ENCODE measurements at places on chromosomes 6 and 20.

DNA sequence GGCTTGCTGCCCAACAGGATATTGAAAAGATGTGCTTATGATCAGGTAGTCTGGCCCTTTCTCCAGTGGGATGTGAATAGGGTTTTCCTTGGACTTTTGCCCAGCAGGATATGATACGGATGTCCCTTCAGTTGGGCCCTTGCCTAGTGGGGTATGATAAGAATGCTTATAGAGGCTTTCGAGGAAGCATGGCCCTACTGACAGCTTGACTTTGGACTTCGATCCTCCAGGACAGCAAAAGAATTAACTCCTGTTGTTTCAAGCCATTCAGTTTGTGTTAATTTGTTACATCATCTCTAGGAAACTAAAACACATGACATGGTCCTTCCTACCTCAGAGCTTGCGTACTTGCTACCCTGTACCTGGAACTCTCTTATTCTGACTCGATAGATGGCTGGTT is 9.7 kb upstream of the ZNF334 start:
- no peak for ATAC-seq

DNA sequence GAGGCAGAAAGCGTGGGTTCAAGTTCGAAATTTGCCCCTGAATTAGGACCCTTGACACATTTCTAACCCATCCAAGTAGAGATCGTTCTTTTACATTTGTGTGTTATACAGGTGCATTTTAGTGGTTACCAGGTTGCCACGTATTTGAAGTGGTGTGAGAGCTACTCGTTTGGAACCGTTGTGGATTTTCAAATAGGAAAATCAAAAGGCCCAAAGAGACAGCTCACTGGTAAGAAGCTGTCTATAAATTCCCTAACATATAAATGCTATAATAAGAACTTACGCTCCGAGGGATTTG is 1.6 kb upstream of the REV3L start:
- no peak for ATAC-seq

DNA sequence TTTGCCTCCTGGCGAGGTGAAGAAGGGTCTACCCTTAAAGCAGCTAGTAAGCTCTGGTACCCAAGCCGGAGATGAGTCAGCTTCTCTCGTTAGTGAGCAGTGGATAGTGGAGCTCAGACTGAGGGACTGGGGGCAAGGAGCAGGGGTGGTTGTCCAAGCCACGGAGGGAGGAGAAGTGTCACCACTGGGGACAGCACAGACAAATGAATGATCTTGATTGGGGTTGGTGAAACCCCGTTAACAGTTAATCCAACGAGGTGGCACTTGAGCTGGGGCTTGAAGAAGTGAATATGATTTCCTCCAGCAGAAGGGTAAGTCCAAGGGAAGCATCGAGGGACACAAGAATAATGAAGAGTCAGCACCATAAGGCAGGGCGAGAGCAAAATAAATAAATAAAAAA is 43.0 kb downstream of the JARID2 start:
- ATAC-seq, result no peak

DNA sequence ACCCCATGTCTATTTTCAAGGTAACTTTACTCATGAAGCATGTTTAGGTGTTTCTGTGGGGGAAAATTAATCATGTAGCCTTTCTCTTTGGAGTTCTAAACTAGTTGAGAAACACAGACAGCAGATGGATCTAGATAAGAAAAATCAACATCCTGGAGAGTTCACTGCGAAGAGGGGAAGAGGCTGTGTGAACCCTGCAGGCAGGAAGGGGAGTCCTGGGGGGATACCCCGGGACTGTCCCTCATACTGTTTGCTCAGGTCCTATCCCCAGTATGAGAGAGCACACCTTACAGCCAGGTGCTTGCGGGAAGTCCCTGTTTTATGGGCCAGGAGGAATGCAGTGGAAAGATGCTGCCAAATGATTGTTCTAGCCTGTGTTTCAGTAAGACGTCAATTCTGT is 32.7 kb downstream of the CHMP4B start:
- ATAC-seq, result peak; percentile 19

- no peak for ATAC-seq
These were observed 101.5 kb downstream of the LCA5 start for GRCh38 chr6:79435746-79436145.

DNA sequence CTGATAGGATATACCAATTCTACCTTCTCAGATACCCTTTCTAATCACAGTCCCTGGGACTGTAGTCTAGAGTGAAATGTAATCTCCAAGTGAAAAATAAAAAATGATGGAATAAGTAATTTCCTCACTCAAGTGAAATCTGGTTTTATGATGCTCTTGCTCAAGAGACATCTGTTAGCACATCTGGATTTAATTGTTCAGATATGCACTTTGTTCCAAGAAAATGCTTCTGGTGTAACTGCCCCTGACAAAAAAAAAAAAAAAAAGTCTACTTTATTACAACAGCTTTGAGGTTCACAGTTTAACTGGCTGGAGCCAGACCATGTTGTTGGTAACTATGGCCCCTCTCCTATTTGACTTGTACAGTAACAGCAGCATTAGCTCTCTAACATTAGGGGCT is 251.8 kb downstream of the BTBD9 start:
- ATAC-seq, result peak; percentile 78

DNA sequence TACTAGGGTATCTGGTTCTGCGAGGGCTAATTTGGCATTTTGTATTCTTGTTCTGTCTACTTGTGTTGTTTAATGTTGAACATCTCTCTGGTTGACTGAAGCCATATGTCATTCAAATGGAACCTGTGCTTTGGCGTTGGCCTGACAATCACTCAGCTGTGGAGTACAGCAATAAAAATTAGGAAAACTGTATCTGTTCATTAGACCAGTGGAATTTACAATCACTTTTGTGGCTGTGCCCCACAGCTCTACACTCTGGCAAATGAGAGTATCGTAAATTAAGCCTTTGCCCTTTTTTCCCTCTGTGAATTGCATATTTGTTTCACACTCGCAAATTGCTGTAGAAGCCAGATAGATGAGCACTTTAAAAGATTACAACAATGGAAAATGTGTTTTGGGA is 102.0 kb downstream of the ARID1B start:
- ATAC-seq, result no peak

GRCh38 chr6:127291495-127291894 is 24.8 kb downstream of the RNF146 start:
- no peak for ATAC-seq

GRCh38 chr6:131776985-131777384 is 30.8 kb upstream of the ENPP1 start:
- no peak for ATAC-seq

- peak; percentile 65 for ATAC-seq
These were observed 81.6 kb upstream of the MLN start for GRCh38 chr6:33885132-33886057.

DNA sequence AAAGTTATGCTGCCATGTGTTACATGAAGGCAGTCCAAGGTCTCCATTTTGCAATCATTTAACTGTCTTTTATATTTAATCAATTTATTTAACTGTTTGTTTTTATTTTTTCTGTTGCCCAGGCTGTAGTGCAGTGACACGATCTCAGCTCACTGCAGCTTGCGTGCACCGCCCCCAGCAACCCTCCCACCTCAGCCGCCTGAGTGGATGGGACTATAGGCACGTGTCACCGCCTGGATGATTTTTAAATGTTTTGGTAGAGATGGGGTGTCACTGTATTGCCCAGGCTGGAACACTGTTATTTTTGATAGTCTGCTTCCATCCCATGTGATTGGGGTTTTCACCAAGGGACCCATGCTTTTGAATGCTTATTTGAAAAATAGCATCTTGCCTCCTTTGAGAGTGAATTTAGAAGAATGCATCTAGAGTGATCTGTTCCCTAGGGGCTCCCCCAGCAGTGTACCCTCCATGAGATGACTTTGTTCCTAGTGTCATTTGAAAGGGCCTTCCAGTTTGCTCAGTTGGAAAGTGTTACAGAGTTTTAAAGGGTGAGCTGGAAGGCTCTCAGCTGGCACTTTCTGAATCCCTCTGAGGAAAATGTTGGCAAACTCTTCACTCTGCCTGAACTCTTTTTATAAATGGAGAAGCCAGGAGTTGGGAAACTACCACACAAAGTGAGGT is 143.4 kb downstream of the JARID2 start:
- no peak for ATAC-seq

DNA sequence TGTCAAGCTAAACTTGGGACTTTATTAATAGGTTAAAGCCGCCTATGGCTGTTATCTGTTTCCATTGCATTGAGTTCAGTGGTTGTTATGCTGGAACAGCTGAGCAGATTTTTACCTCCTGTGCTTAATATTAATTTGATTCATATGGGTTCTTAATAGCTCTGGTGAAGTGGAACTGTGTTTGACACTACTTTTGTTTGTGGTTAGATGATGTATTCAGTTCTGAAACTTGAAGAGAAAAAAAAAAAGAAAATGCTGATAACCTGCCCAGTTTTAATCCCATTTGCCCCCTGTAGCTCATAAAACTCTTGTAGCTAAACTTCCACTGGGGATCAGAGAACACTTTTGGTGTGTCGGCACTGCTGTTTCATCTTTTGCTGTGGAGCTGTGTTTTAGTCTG is 117.8 kb downstream of the ZDHHC14 start:
- no peak for ATAC-seq

- ATAC-seq, result no peak
These were observed 211.1 kb downstream of the SOD2 start for GRCh38 chr6:159481897-159482296.

DNA sequence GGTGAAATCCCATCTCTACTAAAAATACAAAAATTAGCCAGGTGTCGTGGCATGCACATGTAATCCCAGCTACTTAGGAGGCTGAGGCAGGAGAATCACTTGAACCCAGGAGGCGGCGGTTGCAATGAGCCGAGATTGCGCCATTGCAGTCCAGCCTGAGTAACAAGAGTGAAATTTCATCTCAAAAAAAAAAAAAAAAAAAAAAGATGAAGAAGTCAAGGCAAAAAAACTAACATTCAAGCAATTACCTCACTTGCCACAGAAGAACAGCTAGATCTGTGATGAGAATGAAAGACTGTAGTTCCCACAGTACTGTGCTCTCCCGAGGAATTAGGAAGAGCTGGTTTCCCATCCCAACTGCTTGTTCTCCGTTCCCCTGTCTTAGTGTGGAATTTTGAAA is 144.7 kb upstream of the ECI2 start:
- ATAC-seq, result no peak

GRCh38 chr20:52118696-52119095 is 72.9 kb downstream of the ZFP64 start:
- no peak for ATAC-seq

DNA sequence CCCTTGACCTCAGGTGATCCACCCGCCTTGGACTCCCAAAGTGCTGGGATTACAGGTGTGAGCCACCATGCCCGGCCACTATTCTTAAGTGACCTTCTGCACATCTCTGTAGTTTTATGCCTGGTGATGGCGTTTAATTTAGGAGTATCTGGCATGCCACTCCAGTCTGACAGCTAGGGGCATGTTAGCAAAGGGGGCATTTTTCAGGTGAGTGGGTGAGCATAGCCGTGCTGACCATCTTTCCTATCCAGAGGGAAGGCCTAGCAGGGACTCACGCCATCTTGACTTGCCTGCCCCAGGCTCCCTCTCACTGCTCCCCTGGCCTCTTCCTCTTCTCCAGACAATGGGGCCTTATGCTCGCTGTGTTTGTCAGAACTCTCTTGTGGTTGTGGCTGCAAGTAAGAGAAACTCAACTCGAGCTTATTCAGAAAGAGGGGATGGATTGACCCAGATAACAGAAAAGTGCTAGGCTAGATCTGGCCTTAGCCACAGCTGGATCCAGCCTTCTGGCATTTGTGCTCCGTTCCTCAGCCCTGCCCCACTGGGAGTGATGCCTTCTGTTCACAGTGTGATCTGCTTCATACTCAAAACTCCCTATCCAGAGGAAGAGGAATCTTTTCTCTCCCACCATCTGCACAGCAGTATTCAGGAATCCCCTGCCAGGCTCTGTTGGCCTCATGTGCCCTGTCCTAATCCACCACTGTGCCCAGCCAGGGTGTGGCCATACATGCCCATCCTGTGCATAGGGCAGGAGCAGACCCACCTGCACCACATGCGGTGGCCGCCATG is 174.5 kb upstream of the AKAP12 start:
- ATAC-seq, result no peak

- no peak for ATAC-seq
These were observed 4.1 kb downstream of the SLC22A7 start for GRCh38 chr6:43302126-43302525.

GRCh38 chr6:152380993-152381898 is 255.9 kb downstream of the SYNE1 start:
- ATAC-seq, result peak; percentile 89

DNA sequence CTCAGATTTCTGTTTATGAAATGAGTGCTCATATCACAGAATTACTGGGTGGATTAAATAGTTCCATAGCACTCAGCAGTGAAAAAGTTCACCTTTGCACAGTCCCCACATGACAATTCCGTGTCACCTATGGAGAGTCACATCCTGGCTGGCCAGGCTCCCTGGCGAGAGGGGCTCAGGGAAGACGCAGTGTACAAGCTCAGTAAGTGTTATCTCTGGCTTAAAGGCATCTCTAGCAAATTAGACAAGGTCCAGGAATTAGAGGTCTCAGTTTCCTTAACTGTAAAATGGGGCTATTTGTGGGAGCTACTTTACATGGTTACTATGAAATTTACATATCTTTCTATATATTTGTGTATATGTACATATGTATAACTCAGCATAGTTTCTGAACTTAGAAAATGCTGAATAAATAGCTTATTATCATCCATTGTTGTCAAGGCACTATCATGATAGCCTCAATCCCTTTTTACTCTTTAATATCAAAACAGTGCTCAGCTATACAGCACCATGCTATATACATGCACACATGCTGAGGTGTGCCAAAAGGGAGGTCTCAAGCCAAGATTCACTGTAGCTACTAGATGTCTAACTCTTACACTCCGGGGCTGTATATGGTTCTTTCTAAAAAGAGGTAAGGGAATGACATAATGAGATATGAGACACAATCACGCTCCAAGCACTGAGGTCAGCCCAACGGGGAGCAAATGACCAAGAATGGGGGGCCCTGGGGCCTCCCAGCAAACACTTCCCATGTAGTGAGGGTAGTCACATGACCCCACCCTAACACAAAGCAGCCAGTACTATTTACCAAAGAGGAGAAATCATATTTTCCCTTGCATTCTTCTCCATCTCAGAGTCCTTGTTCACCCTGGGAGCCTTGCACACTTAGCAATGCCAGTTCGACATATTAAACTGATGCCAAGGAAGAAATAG is 59.4 kb downstream of the SLC22A23 start:
- ATAC-seq, result no peak

DNA sequence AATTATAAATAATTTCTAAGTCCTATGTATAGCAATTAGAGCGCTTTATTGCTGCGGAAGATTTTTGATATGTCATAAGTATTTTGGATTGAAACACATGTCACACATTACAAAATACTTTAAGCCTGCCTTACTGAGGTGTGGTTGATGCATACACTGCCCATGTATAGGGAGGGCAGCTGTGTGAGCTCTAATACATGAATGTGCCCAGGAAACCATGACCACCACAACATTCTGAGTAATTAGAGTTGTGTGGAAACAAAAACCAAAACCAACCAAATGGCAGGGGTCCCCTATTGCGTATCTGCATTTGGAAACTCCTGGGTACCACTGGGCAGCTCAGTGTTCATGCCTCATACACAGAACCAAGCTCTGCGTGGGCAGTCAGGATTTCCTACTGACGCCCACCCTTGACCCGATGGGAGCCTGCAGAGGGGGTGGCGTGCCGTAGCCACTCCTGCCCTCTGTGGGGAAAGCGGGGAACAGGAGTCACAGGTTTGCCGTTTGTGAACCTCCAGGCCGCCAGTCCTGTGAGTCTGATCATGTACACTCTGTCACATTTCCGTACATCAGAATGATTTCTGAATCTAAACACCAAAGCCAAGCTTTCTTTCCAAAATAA is 50.9 kb upstream of the PDE10A start:
- no peak for ATAC-seq
